ENCODE measurements at places on chromosomes 2 and 18.

- no peak for DNase-seq
Measured at GRCh38 chr2:43708178-43708577, 31.9 kb upstream of the C1GALT1C1L start.

DNA sequence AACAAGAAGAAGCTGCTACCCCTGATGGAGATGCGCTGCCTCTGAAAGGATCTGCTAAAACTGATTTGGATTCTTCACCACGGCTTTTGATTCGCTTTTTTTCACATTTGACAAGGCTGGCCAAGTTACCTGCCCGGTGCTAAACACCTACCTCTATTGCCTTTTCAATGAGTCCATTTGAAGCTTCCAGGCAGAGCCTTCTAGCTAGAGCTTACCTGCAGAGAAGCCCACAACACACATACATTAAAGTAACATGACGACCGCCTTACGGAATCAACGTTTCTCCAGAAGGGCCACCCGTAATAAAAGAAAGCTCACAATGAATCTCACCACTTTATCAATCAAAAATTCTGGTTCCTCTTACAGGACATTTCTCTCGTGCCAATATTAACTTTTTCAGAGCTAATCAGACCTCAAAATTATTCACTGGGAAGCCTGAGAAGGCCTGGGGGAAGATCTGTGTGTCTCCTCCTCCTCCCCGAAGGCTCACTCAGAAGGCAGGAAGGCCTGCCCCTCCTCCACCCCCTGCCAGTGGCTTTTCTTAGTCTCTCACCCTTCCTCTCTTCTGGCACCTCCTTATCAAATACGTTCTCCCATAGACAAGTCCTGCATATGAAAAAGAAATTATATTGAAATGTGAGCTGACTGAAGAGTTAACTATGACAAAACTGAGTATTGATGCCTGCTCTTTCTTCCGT is 171.0 kb downstream of the DNER start:
- no peak for DNase-seq

GRCh38 chr2:153163055-153163454 is 315.5 kb downstream of the RPRM start:
- no peak for DNase-seq

- no peak for DNase-seq
Measured at GRCh38 chr2:76760367-76760704, 761.8 kb downstream of the LRRTM4 start.

DNA sequence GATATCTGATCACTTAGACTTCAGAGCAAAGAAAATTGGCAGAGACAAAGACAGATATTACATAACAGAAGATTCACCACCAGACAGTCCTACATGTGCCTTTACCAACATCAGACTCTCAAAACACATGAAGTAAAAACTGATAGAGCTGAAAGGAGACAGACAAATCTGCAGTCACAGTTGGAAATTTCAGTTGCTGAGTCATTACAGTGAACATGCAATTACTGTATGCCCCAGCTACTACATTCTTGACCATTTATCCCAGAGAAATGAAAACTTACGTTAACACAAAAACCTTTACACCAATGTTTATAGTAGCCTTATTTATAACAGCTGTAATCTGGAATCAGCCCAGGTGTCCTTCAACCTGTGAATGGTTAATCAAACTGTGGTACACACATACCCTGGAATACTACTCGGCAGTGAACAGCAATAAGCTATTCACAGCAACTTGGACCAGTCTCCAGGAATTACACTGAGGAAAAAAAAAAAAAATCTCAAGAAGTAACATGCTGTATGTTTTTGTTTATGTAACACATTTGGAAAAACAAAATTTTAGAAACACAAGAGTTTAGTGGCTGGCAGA is 7.5 kb upstream of the SCLY start:
- DNase-seq = no peak

GRCh38 chr2:236582968-236583367 is 13.3 kb downstream of the ACKR3 start:
- peak; percentile 68 for DNase-seq

DNA sequence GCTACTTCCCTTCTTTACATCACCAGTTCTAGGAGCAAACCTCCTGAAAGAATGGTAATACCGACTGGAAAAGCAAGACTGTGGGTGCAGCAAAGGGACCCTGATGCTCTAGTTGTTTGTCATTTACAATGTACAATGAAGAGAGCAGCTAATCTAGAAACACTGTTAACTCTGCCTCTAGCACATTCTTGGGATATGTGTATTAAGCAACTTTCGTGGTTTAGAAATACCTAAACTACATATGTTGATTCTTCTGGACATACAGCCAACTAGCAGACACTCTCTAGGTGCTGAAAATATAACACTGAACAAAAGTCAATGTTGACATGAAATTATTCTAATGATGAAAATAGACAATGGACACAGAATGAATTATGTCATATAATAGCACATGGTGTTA is 440.3 kb upstream of the MC4R start:
- DNase-seq = no peak

GRCh38 chr2:37654932-37655841 is 16.3 kb downstream of the CDC42EP3 start:
- no peak for DNase-seq

DNA sequence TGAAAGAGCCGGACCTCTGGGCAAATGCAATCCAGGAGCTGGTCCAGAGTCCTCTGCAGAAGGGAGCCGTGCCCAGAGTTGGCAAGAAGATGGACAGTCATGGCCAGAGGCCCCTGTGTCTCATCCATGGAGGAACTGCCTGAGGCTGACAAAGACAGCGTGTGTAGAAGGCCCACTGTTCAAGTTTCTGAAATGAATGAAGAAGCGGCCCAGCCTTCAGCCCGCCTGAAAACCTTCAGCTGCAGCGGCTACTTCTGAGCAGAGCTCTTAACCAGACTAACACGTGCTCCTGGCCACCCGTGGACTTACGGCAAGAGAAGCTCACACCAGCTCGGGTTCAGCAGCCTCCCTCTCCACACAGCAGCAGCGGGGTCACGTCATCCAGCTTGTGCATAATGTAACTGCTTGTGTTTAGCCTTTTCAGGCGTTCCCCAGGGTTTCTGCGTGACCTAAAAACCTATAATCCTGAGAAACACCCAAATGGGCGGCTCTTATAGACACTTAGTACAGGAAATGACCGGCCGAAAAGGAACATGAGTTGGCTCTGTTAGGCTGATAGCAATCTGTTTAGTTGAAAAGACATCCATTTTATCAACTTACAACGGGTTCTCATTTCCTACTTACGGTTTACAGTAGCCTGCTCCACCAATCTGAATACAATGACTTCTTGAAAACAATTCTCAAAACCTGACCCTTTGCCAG is at the start of gene FAM124B:
FAM124B (minus strand) TSS at position 467 of the 702 bp plus-strand sequence; CDS start at position 128, 339 bp downstream.
- peak; percentile 89 for DNase-seq

GRCh38 chr2:47724221-47724981 is 58.5 kb upstream of the MSH6 start:
- no peak for DNase-seq

GRCh38 chr2:171318463-171318934 is 115.3 kb downstream of the METTL8 start:
- DNase-seq = no peak

DNA sequence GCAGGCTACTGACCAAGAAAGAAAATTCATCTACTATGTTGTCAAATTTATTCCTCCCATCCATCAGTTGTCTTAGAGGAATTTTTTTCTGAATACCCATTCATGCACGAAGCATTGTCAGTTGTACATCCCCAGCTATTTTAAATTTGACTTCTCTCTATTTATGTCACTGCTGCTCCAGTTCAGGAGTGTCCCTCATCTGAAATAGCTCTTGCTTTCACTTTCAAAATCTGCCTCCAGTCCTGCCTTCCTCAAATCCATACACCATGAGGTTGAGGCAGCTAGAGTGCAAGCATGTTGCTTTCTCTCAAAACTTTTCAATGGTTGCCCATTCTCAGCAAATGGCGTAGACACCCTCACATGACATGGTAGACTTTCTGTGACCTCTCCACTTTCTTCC is 335.4 kb upstream of the CDH2 start:
- no peak for DNase-seq

- no peak for DNase-seq
Measured at GRCh38 chr2:120805602-120806001, 69.9 kb downstream of the GLI2 start.

- DNase-seq = no peak
Measured at GRCh38 chr18:6795307-6795706, 65.8 kb downstream of the ARHGAP28 start.

DNA sequence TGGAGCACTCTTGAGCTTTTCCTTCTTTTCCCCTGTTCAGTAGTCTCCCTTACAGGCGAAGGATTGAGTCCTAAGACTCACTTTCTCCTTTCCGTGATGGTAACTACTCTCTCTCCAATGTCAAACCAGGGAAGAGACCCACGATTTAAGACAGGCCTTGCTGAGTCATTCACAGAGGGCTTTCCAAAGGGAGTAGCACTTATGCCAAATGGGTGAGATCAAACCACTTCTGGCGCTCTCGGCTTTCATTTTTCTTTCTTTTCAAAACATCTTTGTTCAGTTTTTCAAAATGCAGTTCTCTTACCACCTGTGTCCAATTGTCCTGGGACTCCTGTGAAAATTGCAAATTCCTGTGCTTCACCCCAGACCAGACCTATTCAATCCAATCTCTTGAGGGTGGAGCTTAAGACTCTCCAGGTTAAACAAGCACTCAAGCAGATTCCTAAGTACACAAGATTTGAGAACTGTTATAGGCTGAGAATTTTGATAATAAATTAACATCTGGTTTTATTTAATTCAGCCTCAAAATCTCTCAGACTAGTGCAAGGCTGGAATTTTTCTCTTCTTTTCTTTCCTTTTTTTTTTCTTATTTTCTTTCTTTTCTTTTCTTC is 14.4 kb upstream of the MRPL19 start:
- no peak for DNase-seq

GRCh38 chr18:28584731-28585130 is 407.8 kb upstream of the CDH2 start:
- DNase-seq = no peak

DNA sequence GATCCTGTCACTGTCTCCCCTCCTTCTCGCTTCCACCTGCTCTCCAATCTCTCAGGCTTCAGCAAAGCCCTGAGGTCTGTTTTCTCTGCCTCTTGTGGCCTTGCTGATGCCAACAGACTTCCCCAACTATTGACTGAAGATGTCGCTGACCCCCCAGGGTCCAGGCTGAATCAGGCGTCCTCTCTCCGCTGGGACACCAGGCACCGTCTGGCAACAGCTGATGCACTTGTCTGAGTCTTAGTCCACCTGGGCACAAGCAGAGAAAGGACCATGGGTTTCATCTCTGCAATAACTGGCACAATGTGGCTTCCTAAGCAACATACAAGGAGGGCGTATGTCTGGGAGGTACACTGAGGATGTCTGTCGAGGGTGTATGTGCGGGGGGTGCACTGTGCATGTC is 248.7 kb upstream of the MYT1L start:
- no peak for DNase-seq

- no peak for DNase-seq
Measured at GRCh38 chr2:229849073-229849472, 72.7 kb downstream of the TRIP12 start.

DNA sequence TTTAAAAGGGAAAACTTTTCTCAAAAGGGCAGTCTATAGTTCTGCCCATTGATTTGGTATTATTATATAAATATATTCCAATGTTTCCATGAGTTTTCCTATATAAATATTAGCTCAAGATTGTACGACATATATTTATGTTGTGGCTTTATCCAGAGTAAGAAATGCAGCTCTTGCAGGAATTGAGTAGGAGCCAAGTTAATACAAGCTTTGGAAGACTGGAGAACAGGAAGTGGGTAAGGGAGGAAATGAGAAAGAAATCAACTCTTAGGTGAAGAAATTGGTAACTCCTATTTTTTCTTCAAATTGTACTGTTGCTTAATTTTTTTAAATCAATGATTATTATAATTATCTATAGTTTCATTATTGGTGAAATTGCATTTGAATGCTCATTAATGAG is 105.4 kb upstream of the FAM117B start:
- DNase-seq = no peak

- DNase-seq = no peak
Measured at GRCh38 chr2:11588228-11589110, 54.6 kb downstream of the GREB1 start.

DNA sequence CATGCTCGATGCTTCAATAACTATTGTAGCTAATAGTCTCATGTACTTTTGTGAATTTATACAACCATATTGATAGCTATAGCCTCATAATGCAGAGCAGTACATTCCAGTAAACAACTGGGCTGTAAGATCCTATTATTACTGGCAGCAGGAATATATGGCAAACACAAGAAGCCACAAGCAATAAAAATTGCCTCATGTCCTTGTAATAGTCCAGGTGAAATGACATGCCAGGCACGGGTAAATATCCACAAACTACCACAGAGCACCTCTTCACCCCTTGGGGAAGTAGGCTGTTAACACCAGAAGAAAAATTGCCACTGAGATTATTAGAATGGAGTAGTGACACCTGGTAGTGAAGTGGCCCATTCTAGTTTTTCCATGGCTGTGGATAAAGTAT is 158.3 kb downstream of the MTX2 start:
- no peak for DNase-seq

DNA sequence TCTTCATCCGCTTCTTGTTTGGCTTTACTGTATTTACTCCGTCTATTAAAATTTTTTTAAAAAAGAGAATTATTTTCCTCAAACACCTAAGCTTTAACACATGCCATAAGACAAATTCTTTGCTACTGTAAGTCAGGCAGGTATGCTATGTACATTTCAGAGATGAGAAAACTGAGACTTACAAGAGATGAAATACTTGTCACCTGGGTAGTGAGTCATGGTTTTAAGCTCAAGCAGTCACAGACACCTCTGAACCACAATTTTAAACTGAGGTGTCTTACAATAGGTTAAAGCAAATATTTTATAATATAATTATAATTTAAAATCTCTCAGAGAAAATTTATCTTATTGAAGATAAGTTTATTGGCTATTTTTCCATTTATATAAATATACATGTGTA is 126.0 kb downstream of the EPHA4 start:
- no peak for DNase-seq

DNA sequence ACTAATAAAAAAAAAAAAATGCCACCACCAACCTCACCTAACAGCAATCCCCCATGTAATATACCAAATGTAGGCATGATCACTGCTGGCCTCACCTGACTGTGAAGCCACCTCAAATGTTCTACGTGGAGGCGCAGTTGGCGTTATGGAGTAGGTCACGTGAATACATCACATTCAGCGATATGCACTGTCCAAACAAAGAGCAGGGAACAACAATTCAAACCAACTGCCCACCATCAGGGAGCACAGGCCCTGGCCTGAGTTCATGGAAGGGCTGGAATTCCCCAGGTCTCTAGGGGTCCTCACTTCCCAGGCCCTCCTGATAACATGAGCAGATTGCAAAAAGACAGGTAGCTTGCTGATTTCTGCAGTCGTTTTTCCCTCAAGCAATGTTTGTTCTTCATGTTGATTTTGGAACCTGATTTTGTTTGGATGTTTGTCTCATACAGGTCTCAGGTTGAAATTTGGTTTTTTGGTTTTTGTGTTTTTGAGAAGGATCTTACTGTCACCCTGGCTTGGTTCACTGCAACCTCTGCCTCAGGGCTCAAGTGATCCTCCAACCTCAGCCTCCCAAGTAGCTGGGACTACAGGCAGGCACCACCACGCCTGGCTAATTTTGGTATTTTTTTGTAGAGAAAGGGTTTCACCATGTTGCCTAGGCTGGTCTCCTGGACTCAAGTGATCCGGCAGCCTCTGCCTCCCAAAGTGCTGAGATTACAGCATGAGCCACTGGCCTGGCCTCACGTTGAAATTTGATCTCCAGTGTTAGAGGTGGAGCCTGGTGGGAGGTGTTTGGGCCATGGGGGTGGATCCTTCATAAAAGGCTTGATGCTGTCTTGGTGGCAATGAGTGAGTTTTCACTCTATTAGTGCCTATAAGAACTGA is 15.5 kb downstream of the TBC1D8 start:
- peak; percentile 18 for DNase-seq

GRCh38 chr18:51461956-51462355 is 264.5 kb upstream of the MEX3C start:
- no peak for DNase-seq

- DNase-seq = peak; percentile 62
Measured at GRCh38 chr2:25980951-25981350, 1.3 kb downstream of the KIF3C start.

Measured in posterior vena cava (tissue), 2 donors.